ENCODE measurements at places on chromosomes 4 and X.

DNA sequence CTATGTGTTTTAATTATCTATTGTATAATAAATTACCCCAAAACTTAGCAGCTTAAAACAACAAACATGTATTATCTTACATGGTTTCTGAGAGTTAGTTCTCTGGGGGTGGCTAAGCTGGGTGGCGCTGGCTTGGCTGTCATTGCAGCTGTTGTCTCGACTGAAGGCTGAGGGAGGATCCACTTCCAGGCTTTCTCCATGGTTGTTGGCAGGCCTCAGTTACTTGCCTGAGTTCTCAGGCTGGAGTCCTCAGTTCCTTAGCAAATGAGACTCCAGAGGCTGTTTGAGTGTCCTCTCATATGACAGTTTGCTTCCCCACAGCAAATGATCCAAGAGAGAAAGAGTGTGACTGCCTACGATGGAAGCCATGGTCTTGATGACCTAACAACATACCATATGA lies 23.5 kb upstream of the GALNT7 start:
- DNase-seq = no peak

DNA sequence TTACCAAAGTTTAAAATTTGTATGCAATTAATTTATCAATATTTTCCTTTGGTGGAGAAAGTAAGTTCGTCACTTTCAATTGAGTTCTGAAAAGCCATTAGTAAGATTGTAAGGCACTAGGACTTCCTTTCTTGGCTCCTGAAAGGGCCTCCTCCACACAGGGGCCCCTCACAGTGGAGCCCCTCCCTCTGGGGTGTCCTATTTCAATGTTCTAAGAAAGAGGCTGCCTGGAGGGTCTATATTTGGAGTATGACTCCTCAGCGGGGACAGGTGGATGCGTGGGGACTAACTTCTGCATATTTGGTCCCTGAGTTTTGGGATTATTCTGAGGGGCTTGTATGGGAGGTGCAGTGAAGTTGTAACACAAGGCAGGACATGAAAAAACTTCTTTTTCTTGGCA lies 1.6 kb upstream of the ARMCX4 start:
- DNase-seq = no peak

DNA sequence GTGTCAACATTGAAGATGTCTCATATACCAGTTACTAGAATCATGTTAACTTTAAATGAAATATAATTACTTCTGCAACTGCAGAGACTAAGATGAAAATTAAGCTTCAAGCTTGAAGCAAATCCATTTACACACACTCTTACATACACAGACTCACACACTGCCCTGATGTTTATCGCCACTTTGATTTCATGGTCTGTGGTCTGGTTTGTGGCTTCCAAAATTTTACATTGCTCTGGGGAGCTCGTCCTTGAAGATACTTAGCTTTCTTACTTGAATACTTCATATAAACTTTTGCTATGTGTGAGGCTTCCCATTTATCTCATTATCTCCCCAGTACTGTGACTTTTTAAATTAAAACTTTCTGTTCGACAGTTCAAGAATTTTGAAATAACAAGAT lies 35.8 kb downstream of the ARHGEF38 start:
- no peak for DNase-seq

- no peak for DNase-seq
Observed at GRCh38 chrX:43003939-43004338, 226.0 kb upstream of the PPP1R2C start.

- no peak for DNase-seq
Observed at GRCh38 chrX:78923198-78924015, 21.8 kb upstream of the P2RY10 start.

DNA sequence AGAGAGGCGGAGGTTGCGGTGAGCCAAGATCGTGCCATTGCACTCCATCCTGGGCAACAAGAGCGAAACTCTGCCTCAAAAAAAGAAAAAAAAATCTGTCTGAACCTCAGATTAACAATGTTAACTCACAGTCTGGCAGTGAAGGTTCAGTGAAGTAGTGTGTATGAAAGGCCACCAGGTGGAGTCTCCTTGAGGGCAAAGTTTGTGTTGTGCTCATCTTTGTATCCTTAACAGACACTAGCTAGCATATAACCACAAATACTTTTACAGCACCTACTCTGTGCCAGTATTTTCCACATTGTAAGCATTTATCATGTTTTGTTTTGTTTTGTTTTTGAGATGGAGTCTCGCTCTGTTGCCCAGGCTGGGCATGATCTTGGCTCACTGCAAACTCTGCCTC lies 46.0 kb upstream of the MGST2 start:
- peak; percentile 19 for DNase-seq

GRCh38 chrX:24030597-24030996 lies 3.6 kb upstream of the KLHL15 start:
- DNase-seq = no peak

DNA sequence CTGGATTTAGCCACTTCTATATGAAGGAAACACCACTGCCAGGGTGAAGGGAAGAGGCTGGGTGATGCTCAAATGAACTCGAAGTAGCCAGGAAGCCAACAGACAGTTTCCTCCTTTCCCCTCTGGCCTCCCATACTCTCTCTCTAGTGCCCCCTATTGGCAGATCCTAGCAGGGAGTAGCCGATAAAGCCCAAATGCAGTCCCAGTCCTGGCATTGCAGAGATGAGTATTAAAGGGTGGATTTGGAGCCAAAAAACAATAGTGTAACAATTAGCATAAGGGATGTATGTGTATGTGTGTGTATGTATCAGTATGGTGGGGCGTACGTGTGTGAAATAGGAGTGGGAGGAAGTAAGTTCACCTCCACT lies 213.8 kb upstream of the LDB2 start:
- DNase-seq = no peak

DNA sequence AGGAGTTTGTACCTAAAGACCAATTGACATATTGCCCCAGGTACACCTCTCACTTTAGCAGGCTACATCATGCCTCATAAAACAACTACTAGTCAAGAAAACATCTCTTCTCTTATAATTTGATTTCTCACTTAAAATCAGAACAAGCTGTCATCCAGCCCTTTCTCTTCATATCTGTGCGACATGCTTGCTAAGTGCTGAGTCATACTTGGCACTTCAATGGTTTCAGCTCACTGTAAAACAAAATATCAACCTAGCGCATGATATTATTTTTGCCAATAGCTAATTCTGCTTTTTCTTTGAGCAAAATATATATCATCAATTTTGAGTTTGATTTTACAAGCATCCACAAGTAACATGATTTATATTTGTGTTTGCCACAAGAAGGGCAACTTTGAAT lies 27.9 kb upstream of the FUNDC1 start:
- no peak for DNase-seq

GRCh38 chr4:53890461-53890860 lies 173.9 kb downstream of the CHIC2 start:
- DNase-seq = no peak

DNA sequence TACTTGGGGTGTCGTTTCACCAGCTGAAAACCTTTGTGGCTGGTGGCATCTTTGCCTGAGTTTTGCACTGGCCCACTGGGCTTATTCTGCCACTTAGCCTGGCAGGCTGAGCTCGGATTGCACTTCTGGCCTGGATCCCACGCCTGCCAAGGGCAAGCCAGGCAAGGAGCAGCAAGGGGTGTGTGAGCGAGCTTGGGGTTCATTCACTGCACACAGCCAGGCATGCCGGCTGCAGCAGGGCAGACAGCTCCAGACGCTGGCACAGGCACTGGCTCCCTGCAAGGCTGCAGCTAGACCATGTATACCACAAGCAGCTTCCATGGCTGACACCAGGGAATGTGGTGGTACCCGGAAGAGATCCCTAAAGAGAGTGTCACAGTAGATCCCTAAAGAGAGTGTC lies 476.3 kb downstream of the EPHA5 start:
- DNase-seq = no peak

DNA sequence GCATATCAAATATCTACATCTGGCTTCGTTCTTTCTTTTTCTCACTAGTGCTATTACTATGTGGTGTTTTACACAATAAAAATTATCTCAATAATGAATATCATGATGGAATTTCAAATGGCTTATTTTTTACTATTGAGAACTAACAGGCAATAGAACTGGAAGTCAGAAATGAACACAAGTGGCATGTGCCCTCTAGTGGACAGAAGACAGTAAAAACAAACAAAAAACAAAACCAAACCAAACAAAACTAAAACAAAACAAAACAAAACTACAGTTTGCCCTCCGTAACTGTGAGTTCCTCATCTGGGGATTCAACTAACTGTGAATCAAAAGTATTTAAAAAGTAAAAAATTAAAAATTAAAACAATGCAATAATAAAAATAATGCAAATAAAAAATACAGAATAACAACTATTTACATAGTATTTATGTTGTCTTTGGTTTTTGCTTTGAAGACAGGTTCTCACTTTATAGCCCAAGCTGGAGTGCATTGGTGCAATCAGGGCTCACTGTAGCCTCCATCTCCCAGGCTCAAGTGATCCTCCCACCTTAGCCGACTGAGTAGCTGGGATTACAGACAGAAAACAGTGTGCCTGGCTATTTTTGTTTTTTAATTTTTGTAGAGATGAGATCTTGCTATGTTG lies 195.6 kb upstream of the TACR3 start:
- DNase-seq = no peak

DNA sequence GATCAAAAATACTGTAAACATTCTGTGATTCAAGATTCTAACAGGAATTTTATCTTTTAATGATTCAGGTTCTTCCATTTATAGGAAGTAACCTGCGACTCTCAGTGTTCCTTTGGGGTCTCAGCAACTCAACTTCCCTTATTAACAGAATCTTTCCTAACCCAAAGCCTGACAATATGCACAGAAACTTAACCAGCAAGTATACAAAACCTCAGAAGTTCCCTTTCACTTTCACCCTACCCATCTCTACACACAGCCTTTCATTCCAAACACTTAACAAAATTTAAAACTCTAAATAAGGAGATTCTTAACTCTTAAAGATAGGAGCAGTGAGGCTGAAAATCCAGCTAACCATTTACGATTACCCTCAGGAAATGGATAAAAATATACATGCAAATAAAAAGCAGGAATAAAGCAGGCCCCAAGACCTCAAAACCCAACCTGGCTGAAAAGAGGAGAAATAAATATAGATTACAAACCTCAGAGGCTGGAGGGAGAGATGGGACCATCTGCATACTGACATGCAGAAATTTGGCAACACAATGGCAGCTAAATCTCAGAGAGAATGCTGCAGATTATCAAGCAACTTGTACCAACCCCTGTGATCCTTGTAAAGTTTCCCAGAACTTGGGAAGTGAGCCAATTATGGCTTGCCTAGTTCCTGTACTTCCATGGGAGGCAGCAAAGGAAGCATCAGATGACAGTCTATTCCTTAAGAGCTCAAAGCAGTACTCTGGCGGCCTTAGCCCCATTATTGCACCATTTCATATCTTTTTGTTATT lies 101.0 kb downstream of the ATP11C start:
- no peak for DNase-seq

DNA sequence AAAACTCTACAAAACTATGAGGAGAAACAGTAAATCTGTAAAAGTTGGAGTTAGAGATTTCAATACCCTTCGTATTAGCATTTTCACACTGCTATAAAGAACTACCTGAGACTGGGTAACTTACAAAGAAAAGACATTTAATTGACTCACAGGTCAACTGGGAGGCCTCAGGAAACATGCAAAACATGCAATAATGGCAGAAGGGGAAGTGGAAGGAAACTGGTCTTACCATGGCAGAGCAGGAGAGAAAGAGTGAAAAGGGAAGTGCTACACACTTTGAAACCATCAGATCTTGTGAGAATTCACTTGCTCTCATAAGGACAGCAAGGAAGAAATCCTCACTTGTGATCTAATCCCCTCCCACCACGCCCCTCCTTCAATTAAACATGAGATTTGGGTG lies 949.9 kb downstream of the TECRL start:
- no peak for DNase-seq

DNA sequence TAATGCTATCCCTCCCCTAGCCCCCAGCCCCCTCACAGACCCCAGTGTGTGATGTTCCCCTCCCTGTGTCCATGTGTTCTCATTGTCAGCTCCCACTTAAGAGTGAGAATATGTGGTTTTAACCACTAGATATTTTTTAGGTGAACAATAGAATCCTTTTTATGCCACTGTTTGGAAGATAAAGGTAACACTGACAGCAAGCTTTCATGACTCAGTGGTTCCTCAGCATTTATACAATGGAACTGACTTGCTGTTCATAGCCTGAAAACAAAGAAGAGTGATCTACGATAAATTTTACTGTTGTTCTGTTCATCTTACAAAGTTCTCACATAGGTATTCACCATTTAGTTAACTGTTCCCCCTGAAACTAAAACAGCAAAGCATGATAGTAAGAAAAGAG lies 147.8 kb downstream of the ARHGAP10 start:
- no peak for DNase-seq

GRCh38 chr4:149158817-149159216 lies 656.8 kb downstream of the IQCM start:
- no peak for DNase-seq

DNA sequence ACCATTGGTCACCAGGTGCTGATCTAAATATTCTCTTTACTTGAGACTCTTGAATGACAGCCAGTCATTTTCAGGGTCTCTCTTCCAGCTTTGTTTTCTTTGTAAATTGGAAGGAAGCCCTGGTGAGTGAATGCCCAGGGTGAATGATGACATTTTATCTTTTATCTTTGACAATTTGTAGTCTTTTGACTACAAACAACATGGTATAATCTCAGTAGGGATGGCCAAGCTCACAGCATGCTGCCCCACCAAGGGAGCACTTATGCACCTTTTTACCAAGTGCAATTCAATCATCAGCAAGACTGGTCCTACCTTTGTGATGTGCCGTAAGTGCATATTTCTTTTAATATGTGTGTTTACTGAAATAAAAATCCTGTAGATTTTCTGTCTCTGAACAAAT lies 5.7 kb downstream of the AFM start:
- DNase-seq = no peak

- no peak for DNase-seq
Observed at GRCh38 chr4:39353478-39354253, 12.5 kb downstream of the RFC1 start.

DNA sequence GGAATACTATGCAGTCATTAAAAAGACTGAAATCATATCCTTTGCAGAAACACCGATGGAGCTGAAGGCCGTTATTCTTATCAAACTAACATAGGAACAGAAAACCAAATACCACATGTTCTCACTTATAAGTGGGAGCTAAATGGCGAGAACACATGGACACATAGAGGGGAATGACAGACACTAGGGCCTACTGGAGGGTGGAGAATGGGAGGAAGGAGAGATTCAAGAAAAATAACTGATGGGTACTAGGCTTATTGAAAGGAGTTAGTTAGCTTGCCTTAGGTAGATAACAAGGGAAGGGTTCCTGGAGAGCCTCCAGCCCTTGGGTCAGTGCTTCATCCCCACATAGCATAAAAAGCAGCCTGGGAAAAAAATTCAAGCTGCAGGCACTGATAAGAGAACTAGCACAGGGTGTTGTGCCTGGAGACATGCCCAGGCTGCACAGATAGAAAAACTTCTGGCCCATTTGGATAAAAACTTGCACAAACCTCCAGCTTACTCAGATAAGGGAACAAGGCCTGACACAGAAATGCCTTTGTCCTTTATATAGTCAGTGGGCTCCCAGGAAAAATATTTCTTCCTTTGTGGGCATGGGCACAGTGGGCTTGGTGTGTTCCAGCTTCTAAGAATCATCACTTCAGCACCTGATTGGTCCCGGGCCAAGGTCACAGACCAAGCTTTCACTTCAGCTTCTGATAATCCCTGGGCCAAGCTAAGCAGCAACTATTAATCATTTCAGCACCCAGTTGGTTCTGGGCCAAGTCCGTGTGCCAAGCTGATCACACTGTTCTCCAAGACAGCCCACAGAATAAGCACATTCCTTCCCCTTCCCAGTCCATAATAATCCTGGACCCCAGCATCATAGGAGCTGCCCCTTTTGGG lies 23.1 kb upstream of the PWWP3B start:
- no peak for DNase-seq

Measured in NCI-H2029 (cell line).